Neural progenitor cell (in vitro differentiated cells): ENCODE measurements at places on chromosomes 7 and 10.
A peak's percentile ranks its signal among the peaks of the same experiment; 100 is the strongest.

DNA sequence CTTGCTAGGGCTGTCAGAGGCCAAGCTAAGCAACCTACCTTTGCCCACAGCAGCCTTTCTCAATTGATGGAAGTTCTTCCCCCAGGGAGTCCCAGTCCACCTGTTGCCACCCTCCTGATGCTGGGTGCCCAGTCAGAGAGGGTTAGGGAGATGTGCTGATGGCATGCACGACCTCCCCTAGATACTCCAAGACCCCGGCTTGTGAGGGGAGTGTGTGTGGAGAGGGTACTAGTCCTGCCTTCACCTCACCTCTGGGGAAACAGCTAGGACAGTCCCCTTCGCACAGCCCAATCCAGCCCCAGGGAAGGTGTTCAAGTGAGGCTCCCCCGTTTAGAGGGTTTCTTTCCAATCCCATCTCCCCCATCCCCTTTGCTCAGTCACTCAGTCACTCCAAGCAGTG, 1.3 kb upstream of the UNC5B start:
- peaks cover 43% of the 10 kb centered on the region for H3K4me1 ChIP-seq
- no peaks in the 10 kb centered on the region for H3K36me3 ChIP-seq
- DNase-seq = no peak

- peaks cover 8% of the 10 kb centered on the region for H3K36me3 ChIP-seq
- no peaks in the 10 kb centered on the region for H3K27me3 ChIP-seq
- H3K4me1 ChIP-seq = no peaks in the 10 kb centered on the region
- H3K27ac ChIP-seq = no peak overlapping the region
- no peak overlapping the region for H3K4me3 ChIP-seq
- DNase-seq = no peak
These were observed 415.5 kb downstream of the GALNT17 start for GRCh38 chr7:71547426-71547825.

GRCh38 chr7:125119559-125120115, 190.0 kb upstream of the POT1 start:
- no peaks in the 10 kb centered on the region for H3K4me1 ChIP-seq
- no peaks in the 10 kb centered on the region for H3K27me3 ChIP-seq
- H3K27ac ChIP-seq = no peak overlapping the region
- no peaks in the 10 kb centered on the region for H3K36me3 ChIP-seq
- no peak overlapping the region for H3K4me3 ChIP-seq

GRCh38 chr10:125489731-125490130, 193.2 kb downstream of the TEX36 start:
- no peak overlapping the region for H3K27ac ChIP-seq
- H3K27me3 ChIP-seq = no peaks in the 10 kb centered on the region
- no peaks in the 10 kb centered on the region for H3K4me1 ChIP-seq
- no peak overlapping the region for H3K4me3 ChIP-seq

GRCh38 chr7:49125246-49125645, 200.9 kb downstream of the CDC14C start:
- H3K36me3 ChIP-seq = no peaks in the 10 kb centered on the region
- H3K27me3 ChIP-seq = no peaks in the 10 kb centered on the region
- peaks cover 7% of the 10 kb centered on the region for H3K4me1 ChIP-seq
- no peak for DNase-seq
- H3K27ac ChIP-seq = no peak overlapping the region

DNA sequence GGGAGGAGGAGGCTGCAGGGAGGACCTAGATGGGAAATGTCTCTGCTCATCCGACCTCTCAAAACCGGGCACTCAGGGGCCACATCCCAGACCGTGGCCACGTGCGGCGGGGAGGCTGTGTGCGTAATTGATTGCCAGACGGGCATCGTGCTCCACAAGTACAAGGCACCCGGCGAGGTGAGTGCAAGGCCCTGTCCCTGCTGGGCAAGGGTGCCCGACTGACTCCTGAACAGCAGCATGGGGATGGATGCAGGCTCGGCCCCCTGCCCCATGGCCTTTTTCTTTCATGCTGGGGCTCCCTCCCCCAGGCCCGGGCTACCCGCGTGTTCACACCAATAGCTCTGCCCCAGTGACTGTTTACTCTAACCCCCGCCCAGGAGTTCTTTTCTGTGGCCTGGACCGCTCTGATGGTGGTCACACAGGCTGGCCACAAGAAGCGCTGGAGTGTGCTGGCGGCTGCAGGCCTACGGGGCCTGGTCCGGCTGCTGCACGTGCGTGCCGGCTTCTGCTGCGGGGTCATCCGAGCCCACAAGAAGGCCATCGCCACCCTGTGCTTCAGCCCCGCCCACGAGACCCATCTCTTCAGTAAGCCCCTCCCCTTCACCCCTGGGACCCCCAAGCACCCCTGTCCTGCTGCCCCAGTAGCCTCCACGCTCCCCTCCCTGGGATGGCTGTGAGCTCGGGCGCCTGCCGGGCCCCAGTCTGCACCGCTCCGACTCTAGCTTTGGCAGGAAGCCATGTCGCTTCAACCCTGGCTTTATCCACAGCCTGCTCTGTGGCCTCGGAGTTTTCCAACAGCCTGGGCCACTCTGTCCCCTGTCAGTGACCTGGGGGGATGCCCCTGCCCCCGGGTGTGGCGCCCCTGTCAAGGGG, 3.9 kb downstream of the LRWD1 start:
- no peaks in the 10 kb centered on the region for H3K4me1 ChIP-seq
- H3K36me3 ChIP-seq = no peaks in the 10 kb centered on the region
- no peak for DNase-seq
- no peak overlapping the region for H3K4me3 ChIP-seq

DNA sequence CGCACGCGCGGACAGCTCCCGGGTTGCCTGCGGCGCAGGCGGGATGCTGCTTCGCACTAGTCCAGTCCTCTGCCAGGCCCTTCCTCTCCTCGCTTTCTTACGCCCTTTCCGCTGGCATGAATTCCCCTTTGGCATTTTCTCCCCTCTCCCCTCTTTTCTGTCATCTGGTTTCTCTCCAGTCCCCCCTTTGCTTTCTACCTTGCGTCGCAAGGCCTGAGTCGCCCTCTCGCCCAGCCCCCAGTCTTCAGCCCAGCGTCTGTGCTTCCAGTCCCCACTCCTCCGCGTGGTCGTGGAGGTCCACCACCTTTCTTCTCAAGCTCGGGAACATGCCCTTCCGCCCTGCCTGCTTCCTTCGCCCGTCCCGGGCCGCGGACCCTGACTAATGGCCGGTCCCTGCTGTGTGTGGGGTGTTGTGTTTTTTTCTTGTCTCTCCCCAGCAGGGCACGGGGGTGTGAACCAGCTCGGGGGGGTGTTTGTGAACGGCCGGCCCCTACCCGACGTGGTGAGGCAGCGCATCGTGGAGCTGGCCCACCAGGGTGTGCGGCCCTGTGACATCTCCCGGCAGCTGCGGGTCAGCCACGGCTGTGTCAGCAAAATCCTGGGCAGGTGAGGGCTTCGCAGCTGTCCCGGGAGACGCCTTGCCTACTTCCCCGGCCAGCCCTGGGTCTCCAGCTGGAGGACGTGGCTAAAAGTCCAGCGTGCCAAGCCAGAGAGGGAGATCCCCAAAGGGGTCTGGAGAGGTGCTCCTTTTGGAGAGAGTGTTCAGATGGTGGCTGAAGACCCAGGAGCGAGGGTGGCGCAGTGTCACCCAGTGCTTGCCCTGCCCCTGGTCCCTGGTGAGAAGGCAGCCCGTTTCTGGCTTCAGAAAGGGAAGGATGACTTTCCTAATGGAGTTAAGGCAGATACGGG, 4.2 kb downstream of the PAX2 start:
- H3K36me3 ChIP-seq = no peaks in the 10 kb centered on the region
- H3K4me1 ChIP-seq = peaks cover 46% of the 10 kb centered on the region
- H3K4me3 ChIP-seq = no peak overlapping the region
- H3K27me3 ChIP-seq = peaks cover 100% of the 10 kb centered on the region
- peak; percentile 61 for DNase-seq
- no peak overlapping the region for H3K27ac ChIP-seq
